ENCODE measurements at places on chromosomes 12 and 14.

DNA sequence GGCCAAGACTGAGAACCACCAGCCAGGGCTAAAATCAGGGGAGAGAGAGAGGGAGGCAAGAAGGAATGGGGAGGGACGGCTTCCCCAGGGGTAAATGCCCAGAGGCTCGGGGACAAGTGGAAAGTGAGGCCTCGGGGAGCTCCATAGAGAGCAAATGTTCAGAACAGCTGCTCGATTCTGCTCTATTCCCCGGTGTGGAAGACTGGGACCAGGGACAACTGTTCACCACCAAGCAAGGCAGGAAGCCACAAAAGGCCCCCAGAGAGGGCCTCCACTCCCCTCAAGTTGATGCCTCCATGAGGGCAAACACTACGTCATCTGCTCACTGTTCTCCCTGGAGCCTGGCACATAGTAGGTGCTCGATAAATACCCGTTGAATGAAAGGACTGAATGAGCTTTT is 53.5 kb downstream of the IRF2BPL start:
- DNase-seq, result no peak

- DNase-seq, result no peak
These were observed 34.4 kb downstream of the BTG1 start for GRCh38 chr12:92111256-92111655.

DNA sequence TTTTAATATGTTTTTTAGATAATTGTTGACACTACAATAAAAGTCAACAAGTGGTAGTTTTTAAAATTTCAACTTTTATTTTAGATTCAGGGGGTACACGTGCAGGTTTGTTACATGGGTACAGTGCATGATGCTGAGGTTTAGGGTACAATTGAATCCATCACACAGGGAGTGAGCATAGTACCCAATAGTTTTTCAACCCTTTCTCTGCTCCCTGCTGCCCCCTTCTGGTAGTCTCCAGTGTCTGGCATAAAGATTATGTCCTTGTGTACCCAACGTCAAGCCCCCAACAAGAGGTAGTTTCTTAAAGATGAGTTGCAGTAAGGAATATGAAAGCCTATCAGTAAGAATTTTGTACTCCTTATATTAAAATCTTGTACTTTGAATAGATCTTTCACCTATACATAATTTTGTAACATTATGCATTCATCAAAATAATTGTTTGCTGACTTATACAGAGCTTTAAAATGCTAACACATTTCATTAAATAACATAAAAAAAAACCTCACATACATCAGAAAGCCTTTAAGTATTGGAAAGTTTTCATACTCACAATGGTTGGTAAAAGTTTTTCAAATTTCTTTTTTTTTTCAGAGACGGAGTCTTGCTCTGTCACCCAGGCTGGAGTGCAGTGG is 5.4 kb upstream of the RALGAPA1 start:
- no peak for DNase-seq

DNA sequence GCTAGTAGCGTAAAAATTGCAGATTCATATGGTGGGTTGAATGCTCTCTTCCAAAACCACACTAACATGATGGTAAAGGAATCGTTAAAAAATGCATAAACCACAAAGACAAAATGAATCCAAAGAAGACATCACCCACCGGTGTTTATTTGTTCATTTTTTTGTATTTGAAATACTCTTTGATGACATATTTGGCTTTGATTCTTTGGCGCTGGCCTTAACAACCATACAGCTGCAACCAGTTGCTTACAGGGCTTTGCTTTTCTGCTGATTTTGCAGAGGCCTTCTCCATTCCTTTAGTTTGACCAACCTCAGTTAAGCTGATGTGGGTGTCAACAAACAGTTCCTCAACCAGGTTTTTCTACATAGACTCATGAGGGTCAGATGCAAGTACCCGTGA is 103.5 kb downstream of the CACNA1C start:
- DNase-seq, result no peak

GRCh38 chr12:26212396-26212795 is 17.0 kb downstream of the SSPN start:
- DNase-seq, result no peak

GRCh38 chr12:116278279-116278626 is 760 bp upstream of the MED13L start:
- DNase-seq, result no peak

DNA sequence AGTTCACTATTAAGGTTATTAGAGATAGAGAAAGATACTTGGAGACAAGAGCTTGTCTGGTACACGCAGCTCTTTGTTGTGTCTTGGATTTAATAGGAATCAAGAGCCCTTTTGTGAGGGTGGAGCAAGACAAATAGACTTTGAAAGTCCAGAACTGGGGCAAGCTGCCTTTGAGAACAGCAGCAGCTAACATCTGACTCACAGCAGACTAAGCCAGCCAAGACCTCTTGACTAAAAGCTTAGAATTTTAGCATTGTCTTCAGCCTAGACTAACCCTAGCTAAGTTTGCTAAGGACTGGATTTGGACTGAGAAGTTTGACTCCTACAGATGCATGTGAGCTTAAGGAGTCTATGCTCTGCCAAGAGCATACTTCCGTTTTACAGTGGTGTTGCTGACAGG is 201.9 kb upstream of the RBM19 start:
- DNase-seq, result no peak

DNA sequence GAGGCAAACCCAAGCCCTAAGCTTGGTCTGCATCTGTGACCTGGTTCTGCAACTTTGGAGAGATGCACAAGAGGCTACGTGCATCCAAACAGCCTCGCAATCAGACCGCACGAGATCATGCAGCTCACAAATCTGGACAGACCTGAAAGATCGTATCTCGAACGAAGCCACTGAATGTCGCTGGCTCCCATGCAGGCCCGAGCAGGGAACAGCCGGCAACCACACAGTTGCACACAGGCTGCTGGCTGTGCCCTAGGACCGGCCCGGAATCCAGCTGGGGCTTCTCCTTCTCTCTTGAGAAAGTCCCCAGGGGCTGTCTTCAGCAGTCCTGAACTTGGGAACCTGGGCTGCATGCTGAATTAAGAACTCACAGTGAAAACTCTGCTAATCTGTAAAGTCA is 27.9 kb downstream of the WNT5B start:
- DNase-seq, result no peak

DNA sequence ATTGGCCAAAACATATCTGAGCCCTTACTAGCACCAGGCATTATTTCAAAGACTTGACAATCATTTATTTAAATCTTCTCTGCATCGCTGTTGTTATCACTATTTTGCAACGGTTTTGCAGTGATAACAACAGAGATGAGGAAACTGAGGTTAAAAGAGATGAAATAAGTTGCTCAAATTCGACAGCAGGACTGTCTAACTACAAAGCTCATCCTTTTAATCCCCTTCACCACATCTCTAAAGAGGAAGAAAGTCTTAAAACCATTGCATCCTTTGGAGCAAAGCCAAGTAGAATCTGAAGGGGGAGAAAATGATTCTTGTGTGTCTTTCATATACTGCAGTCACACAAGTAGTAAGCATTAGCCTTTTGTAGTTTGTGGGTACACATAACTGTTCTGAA is 14.8 kb upstream of the ETNK1 start:
- no peak for DNase-seq

DNA sequence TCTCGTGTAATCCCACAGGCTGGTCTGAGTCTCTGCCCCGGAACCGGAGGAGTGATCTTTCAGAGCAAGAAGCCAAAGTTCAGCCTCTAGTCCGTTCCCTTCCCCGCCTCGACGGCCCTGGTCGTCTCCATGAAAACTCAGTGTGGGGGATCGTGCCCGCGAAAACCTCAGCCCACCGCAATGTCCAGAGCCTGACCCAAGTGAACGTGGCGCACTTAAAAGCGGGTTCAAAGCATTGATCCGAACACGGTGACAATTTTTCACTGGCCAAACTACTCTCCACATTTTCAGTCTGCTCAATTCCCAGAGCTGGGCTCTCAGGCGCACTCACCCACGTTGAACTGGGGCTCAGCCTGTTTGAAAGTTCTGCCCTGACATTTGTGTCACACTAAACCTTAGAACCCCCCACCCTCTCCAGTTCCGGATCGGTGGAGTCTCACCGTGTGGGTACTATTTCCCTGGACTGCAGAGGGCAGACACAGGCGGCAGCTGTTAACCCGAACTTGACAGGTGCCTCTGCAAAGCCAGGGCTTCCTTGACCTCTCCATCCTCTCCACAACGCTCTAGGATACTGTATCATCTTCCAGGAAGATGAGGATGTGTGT is 886 bp upstream of the PRICKLE1 start:
- DNase-seq, result peak; percentile 28

DNA sequence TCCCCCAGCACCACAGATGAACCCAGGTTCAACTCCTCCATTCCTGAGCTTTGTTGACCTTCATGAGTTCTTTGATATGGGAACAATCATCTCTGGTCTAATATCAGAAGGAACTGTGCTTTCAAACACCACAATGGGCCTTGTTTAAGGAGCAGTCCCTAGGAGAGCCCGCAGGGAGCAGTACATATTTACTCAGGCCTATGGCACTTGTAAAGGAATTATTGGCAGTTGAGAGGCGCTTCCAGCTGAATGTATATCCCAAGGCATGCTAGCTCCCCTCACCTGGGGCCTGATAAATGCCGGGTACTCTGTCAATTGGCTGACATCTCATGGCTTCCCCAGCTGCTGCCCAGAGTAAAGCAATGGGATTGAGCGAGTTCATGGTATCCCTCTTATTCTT is 76.2 kb downstream of the ZFP36L1 start:
- DNase-seq, result peak; percentile 32

DNA sequence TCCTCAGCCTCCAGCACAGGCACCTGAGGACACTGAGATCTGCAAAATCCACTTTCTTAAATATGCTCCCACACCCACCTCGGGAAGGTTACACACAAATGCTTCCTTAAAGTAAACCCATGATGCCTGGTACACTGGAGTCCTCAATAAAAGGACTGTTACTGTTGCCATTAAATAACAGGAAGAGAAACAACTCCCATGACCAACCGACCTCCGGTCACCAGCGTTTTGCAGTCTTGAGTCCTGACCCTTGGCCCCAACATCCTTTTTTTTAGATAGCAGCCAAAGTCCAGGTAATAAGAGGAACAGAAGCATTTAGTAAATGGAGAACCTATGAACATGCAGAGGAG is 42.4 kb downstream of the ITPK1 start:
- no peak for DNase-seq

GRCh38 chr14:71714225-71714624 is 218.0 kb upstream of the RGS6 start:
- no peak for DNase-seq

DNA sequence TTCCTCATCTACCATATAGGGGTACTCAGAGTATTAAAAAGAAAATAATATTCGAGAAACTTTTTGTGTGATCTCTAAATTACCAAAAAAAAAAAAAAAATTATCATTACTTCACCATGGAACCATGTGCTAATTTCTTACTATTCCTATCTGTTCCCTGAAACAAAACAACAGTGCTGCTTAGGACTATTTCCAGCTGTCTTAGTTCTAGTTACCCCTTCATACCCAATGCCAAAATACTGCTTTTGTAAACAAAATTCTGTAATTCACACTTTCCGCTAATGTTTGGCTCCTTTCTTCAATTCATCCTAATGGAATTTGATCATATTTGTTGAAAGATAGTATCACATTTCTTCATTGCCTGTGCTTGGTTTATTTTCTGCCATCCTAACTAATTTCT is 470.2 kb downstream of the BTG1 start:
- DNase-seq, result no peak

DNA sequence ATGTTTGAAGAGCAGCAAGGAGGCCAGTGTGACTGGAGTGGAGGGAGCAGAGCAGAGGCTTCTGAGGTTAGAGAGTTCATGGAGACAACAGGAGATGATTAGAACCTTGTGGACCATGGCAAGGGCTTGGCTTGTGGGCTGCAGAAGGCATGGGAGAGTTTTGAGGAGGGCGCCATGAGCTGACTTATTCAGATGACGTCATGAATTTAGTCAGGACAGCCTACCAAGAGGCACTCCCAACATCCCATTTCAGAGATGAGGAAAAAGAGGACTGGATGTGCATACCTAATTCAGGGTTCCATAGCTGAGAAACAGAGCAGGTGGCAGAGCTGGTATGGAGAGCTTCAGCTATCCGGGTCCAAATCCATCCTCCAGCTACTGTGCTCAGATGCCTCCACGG is 101.8 kb downstream of the PLXNC1 start:
- DNase-seq, result no peak

- no peak for DNase-seq
These were observed 61.1 kb upstream of the TMEM132D start for GRCh38 chr12:129964826-129965457.

DNA sequence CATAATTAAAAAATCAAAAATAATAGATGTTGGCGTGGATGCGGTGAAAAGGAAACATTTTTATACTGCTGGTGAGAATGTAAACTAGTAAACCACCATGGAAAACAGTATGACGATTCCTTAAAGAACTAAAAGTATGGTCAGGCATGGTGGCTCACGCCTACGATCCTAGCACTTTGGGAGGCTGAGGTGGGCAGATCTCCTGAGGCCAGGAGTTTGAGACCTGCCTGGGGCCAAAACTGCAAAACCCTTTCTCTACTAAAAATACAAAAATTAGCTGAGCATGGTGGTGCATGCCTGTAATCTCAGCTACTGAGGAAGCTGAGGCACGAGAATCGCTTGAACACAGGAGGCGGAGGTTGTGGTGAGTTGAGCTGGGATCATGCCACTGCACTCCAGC is 195.7 kb upstream of the BMP4 start:
- no peak for DNase-seq

DNA sequence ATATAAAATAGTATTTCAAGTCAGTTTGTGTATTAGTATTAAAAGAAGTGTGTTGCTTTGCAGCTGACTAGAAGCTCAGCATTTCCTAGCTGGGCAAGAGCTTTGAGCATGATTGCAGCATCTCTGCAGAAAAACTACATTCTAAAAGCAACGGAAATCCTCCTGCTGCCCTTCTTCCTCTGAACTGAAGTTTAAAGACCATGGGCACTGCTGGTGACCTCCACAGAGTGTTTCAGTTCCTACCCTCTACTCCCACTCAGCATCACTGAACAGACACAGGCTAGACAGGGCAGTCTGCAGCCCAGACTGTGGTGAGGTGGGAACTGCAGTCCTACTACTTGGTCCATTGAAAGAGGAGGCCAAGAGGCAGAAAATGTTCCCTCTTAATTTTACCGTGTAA is 59.0 kb downstream of the FAR2 start:
- no peak for DNase-seq

DNA sequence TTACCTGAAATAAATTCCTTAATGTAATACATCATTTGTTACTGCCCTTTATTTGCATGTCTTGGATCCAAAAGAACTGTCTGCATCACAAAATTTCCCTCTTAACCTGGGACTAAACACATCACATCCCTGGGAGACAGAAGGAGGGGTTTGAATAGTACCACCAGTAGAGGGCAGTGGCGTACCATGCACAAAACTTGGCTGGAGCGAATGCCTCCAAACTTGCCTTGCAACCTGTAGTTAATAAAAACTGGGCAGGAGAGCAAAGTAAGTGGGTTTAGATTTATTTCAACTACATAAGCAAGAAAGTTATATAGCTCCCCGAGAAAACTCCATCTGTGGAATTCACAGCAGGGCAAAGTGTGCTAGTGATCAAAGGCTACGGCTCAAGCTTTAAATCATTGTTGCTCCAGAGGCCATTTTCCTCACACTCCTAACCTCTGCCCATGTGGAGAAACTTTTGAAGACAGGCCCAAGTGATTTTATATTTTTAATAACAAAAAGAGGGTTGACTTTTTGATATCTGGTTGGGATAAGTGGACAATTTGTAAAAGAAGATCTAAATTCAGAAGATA is 1176.7 kb upstream of the SEL1L start:
- DNase-seq, result peak; percentile 45

- DNase-seq, result no peak
These were observed 75.6 kb downstream of the GRIN2B start for GRCh38 chr12:13905794-13906193.
